ENCODE measurements at places on chromosomes 3 and 15. TPM values are rescaled to one million over a fixed set of nuclear protein-coding genes. Genes with fewer than 3 reads are reported as not detected.

Gene RASGRP1
- 0.15 TPM for polyA plus RNA-seq

Gene KCNMB2
- polyA plus RNA-seq = 0.24 TPM

Gene SLC27A2
- not detected for polyA plus RNA-seq

Gene NR2E3
- polyA plus RNA-seq = 0.04 TPM

Gene PLA2G4D
- polyA plus RNA-seq = not detected

- DNase-seq = no peak
Measured at GRCh38 chr3:150681057-150681456, 22.7 kb downstream of the ERICH6 start.

- DNase-seq = no peak
Measured at GRCh38 chr15:57890351-57890750, 175.2 kb downstream of the ALDH1A2 start.

- no peak for DNase-seq
Measured at GRCh38 chr3:58009026-58009748, 965 bp downstream of the FLNB start.

GRCh38 chr3:134311265-134311664 lies 60.6 kb upstream of the RYK start:
- no peak for DNase-seq

- DNase-seq = no peak
Measured at GRCh38 chr3:189121092-189121491, 50.7 kb upstream of the TPRG1 start.

- peak; percentile 68 for DNase-seq
Measured at GRCh38 chr3:25783661-25784512, 644 bp upstream of the NGLY1 start.

DNA sequence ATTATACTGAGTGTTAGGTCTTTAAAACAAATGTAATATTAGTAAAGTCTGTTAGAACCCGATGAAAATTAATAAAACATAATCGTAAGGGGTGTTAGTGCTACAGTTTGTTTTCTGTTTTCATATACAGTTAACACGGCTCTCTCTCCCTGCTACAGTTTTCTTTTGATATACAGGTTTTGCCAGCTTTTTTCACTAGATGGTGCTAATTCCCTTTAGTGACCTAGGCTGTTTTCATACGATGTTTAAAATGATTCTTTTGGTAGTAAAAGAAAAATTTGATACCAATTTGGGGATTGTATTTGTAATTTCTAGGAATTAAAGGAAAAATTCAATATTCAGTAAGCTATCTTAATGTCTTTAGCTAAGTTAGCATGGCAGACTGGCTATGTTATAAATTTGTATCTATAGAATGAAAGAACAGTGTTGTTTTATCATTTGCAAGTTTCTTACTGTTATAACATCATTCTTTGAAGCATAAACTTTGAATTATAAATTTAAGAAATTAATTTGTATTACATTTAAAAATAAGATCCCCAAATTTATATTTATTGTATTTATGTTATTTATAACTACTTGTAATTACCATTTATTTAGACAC lies 11.5 kb downstream of the APH1B start:
- peak; percentile 80 for DNase-seq

GRCh38 chr3:33482111-33482521 lies 41.9 kb upstream of the UBP1 start:
- DNase-seq = peak; percentile 21

DNA sequence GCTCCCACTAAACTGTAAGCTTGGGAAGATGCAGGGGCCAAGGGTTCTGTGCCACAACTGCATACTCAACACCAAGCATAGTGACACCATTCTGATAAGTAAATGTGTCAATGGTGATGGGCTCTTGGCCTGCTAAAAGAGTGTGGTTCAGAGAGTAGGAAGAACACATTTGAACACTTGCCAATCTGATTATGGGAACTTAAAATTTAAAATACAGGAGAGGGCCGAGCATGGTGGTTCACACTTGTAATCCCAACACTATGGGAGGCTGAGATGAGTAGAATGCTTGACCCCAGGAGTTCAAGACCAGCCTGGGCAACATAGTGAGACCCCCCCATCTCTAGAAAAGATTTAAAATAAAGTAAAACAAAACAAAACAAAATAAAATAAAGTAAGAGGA lies 34.1 kb downstream of the PTPN9 start:
- no peak for DNase-seq

GRCh38 chr3:64225695-64226499 lies 631 bp upstream of the PRICKLE2 start:
- no peak for DNase-seq

GRCh38 chr3:48966876-48967361 lies 23.1 kb upstream of the P4HTM start:
- DNase-seq = no peak

- DNase-seq = no peak
Measured at GRCh38 chr15:38186507-38186906, 66.1 kb upstream of the SPRED1 start.

DNA sequence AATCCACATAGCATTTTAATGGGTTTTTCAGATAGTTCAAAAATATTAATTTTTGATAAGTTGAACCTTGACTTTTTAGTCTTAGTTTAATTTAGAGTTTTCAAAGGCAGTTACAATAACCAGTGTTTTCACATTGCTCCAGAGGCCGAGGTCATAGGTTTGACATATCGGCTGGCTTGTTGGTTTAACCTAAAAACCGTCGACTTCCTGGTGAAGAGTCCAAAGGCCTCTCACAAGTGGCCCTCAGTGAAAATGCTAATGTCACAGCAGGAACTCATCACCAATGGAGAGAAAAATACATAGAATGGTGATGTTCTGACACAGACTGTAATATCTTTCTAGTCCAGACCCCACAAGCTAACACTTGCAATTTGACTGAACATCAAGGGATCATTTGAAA lies 642.3 kb downstream of the PLOD2 start:
- no peak for DNase-seq

Data from endothelial cell of umbilical vein (primary cell).